ENCODE measurements at places on chromosomes 11 and 22.

GRCh38 chr22:35809816-35810215 is 92.1 kb downstream of the APOL5 start:
- no peak for DNase-seq

- DNase-seq = no peak
These were observed 42.5 kb downstream of the TMPRSS5 start for GRCh38 chr11:113663567-113663966.

DNA sequence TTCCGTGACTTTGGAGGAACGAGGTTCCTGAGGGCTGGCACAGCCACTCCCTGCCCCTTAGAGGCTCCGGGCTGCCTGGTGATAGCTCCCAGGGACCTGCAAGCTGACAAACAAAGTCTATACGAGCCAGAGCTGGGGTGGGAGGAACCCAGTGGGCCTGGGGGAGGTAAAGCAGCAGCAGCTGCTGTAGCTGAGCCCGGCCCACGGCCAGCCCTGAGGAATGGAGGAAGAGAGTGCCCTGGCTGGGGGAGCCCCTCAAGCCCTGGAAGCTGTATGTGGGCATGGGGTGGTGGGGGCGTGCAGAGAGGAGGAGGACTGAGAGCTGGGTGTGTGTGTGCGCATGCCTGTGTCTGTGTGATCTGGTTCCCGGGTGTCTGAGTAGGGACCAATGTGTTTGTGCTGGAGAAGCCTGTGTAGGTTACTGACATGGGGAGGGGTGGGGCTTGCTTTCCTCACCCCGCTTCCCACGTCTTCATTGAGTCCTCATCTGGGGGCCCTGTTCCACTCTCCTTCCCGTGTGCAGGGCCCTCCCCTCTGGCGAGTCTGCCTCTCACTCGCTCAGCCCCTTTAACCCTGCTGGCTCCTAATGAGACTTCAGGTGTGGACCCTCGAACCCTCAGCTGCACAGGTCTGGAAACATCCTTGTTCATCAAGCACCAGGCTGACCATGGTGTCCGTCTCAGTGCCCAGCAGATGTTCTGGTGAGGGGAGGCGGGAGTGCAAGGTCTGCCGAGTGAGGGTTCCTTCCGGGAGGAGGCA is 10.8 kb downstream of the ST3GAL4 start:
- no peak for DNase-seq

DNA sequence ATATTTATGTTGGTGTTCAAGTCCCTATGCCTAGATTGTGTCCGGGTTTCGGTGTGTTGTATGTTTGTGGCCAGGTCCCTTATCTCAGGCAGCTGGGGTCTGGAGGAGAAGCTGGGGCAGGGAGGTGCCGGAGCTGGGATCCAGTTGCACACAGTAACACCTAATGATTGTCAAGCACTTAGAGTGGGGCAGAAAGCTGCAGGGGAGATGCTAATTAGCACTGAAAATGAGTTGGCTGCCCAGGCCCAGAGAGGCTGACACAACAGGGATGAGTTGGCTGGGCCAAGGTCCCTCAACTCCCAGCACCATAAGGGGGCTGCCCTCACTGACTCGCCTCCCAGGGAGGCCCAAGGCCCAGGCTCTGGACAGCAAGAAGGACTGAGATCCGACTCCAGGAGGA is 12.2 kb downstream of the PDE2A start:
- no peak for DNase-seq

DNA sequence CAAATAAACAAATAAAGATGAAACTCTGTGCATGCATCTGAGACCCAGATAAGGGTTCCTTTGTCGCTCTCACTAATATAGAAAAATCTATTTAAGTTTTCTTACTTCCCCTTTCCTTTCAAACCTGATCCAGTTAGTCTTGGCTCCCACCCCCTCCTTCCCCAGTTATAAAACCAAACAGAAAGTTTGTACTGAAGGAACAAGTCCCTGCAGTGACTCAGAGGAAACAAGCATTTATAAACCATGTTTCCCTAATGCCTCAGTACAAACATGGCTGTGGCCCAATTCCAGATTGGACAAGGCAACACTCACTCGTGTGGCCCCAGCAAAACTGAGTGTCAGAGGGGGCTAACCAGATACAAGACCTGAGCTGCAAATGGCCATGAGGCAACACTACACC is 65.5 kb upstream of the ARHGAP20 start:
- no peak for DNase-seq

DNA sequence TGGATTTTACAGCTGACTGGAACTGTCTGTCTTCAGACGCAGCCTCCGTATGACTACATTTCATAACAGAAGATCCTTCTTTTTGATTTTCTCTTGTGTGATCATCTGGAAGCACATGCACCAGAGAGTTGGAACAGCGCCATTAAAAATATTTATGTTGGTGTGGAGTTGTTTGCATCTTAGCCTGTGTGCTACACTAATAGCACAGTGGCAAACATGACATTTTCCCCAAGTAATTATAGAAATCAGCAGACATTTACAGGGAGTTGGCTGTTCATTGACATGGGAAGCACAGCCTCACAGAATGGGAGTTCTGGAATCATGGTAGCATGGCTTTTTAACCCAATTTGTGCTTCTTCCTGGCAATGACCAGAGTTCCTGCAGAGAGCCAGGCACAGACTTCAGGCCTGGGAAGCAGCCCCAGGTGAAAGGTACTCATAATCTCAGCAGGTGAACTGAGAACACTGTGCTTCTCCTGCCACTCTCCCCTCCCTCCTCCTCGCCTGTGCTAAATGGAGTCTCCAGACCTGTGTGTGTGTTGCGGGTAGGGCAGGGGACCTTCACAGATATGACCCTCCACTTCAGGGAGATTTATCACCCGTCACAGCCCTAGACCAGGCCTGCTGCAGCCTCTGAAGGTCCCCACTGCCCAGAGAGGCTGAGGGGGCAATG is 82.8 kb upstream of the PLET1 start:
- DNase-seq = no peak

DNA sequence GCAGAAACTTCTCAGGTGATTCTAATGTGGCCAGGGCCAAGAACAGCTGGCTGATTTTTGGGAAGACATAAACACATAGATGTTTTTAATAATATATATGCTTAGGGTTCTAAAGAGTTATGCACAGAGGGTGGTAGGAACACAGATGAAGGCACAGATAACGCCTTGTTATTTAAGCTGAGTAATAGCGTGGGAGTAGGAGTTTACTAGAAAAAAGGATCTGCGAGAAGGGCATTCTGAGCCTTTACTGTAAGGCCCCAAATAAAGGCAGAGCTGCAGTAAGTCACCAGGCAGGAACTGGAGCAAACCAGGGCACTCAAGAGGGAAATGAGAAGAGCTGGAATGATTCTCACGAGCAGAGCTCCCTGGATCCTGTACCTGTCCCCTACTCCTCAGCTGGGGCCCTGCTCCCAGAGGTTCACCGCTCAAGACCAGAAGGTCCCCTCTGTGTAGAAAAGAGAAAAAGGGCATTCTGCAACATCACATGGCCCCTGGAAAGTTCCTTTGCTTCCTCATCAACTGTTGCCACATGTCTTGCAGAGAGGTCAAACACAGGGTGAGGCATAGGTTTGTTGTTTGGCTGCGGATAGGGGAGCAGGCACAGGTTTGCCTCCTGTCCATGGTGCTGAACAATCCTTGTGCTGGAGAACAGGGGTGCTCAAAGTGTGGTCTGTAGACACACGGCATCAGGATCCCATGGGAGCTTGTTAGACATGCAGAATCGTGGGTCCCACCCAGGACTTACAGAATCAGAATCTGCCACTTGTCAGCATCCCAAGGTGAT is 125.7 kb downstream of the TENM4 start:
- DNase-seq = no peak

DNA sequence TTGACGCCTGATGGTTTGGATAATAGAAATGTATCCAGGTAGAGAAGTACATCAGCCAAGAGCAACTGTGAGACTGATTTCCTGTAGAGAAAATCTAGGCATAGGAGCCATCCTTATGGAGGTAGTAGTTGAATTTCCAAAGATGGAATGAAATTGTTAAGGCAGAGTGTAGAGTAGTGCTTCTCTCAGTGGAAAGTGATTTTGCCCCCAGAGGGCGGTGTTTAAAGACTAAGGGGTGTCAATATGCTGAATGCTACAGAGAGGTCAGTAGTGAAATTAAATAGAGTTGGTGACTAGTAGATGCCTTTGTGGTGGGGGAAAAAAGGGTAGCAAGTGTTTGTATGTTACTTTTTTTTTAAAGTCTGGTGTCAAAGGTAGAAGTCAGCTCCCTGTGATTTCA is 54.5 kb downstream of the TRIM44 start:
- no peak for DNase-seq

- DNase-seq = no peak
These were observed 549.3 kb upstream of the CCDC90B start for GRCh38 chr11:83835423-83835822.

- DNase-seq = no peak
These were observed 24.5 kb downstream of the BRD1 start for GRCh38 chr22:49803134-49803533.

All from stimulated activated CD4-positive, alpha-beta T cell treated with anti-CD3 and anti-CD28 coated beads, Interleukin-15, amount 100 ng/mL, for 1 hour (primary cell).